Motor neuron (in vitro differentiated cells): ENCODE measurements at places on chromosomes 5 and 9.

DNA sequence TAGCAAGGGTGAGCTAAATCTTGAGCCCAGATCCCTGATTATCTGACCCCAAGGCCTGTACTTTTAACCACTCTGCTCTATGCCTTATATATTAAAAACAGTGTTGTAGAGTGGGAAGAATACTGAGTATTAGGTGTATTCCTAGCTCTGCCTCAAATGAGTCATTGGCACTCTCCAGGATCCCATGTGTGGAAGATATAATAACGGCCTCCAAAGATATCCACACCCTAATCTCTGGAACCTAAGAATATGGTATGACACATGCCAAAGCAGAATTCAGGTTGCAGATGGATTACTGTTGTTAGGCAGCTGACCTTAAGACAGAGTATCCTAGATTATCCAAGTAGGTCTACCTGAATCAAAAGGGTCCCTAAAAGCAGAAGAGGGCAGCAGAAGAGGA lies 110.8 kb downstream of the ADRB2 start:
- ATAC-seq: no peak

DNA sequence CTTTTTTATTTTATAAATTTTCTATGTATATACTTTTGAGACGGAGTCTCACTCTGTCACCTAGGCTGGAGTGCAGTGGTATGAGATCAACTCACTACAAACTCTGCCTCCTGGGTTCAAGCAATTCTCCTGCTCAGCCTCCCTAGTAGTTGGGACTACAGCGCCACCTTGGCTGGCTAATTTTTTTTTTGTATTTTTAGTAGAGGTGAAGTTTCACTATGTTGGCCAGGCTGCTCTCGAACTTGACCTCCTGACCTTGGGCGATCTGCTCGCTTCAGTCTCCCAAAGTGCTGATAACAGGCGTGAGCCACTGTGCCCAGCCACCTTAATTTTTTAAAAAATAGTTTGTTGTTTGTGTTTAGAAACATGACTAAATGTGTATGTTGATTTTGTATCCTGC lies 76.6 kb downstream of the FBXO4 start:
- no peak for ATAC-seq

DNA sequence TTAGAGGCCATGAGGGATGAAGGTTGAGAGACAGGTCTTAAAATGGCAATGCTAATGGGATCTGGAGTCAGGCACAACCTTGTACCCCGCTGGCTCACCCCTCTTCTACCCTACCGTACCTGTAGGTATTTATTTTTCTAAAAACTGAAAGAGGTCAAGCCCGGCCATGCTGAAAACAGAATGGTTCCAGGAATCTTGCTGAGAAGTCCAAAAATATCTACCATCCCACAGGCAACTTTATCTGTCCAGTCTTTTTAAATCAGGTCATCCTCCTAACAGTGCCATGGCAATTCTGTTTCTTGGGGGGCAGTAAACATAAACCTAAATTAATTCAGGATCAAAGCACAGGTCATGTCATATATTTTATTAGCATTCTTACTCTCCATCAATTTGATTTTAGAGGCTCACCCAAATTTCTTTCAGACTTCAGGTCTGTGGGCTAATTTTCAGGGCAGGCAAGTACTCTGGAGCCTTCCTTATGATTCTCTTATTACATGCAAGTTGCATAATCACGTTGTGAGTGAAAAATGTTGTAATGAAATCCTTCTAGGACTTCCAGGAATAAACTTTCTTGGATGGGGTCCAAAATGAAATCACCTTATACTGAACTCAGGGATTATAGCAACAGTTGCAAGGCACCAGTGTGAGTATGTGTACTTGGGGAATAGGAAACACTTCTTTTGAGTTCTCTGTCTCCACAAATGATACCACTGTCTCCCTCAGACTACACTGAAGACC lies 102.7 kb upstream of the NREP start:
- peak; percentile 61 for ATAC-seq

GRCh38 chr5:145919413-145919812 lies 17.0 kb upstream of the SH3RF2 start:
- no peak for ATAC-seq

DNA sequence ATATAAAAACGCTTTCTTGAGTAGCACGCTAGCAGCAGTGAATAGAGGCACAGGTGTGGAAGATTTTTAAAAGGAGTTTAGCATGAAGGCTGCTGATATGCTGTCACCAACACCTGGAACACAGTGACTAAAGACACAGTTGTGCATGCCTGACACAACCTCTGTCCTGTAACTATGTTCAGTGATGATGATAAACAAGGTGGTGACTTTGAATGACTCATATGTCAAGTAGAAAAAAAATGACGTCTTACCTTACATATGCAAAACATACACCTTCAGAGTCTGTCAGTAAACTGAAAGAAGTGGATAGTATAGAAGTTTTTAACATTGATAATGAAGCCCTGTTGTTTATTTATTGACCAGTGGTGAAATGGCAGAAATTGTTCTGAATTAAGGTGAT lies 66.2 kb upstream of the ADCY2 start:
- no peak for ATAC-seq

- ATAC-seq: no peak
Observed at GRCh38 chr5:56774957-56775356, 40.4 kb upstream of the MAP3K1 start.

- ATAC-seq: no peak
Observed at GRCh38 chr5:66585291-66585690, 10.9 kb upstream of the MAST4 start.

- ATAC-seq: peak; percentile 83
Observed at GRCh38 chr9:135926402-135927194, 19.3 kb upstream of the CAMSAP1 start.

- ATAC-seq: no peak
Observed at GRCh38 chr5:5380298-5380697, 42.2 kb upstream of the ICE1 start.

GRCh38 chr5:151469386-151469785 lies 22.0 kb downstream of the SLC36A1 start:
- no peak for ATAC-seq

DNA sequence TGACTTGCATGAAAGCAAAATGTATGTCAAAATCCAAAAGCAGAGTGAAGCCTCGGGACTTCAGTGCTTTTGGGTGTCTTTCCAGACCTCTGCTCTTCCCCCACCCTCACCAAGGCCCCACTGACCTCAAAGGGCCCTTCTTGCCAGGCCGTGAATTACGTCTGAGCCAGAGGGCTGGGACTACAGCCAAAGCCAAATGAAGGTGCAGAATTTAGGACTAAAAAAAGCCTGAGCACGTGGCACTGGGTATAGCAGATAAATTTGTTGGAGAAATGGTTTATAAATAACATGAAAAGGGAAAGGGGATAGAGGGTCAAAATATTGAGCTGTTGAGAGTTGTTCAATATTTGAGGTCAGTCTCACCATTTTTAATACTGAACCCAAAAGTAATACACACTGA lies 163.4 kb downstream of the GHR start:
- no peak for ATAC-seq

- peak; percentile 28 for ATAC-seq
Observed at GRCh38 chr5:141192110-141192725, at the start of gene PCDHB10. Gene PCDHB10, plus strand, starts transcription at chr5:141192353. Its CDS starts 200 bp downstream, at chr5:141192553.

DNA sequence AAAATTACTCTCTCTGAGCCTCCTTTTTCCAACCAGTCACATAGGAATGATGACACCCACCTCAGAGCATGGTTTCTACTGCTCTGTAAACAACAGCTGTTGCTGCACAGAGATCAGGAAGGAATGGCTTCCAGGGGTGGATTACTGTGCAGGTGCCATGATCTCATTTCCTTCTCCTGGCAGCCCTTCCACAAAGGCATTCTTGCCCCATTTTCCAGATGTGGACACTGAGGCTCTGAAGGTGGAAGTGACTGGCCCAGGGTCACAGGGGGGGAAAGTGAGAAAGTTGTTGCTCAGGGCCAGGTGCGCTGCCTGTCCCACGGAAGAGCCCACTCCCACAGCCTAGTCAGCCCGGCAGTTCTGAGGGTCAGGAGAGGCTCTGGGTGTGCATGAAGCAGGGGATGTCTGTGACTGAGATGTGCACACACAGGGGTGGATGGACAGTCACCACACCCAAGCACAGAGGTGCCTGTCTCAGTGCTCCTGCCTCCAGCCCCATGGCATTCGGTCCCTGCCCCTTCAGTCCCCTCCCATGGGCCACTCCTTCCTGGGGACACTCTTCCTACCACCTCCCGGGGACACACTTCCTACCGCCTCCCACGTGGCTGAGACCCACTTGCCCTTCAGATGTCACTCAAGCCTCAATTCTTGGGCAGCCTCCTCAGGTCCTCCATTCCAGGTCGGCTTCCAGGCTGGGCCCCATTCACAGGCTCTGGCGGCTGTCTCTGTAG lies 17.0 kb downstream of the FGFR4 start:
- ATAC-seq: no peak

- peak; percentile 94 for ATAC-seq
Observed at GRCh38 chr9:88321764-88322163, 66.5 kb upstream of the SPIN1 start.

- no peak for ATAC-seq
Observed at GRCh38 chr5:58060996-58061395, 398.9 kb downstream of the PLK2 start.

- no peak for ATAC-seq
Observed at GRCh38 chr5:138943599-138944173, 68.6 kb upstream of the LRRTM2 start.

GRCh38 chr5:138824924-138825863 lies 49.9 kb downstream of the LRRTM2 start:
- ATAC-seq: peak; percentile 81

DNA sequence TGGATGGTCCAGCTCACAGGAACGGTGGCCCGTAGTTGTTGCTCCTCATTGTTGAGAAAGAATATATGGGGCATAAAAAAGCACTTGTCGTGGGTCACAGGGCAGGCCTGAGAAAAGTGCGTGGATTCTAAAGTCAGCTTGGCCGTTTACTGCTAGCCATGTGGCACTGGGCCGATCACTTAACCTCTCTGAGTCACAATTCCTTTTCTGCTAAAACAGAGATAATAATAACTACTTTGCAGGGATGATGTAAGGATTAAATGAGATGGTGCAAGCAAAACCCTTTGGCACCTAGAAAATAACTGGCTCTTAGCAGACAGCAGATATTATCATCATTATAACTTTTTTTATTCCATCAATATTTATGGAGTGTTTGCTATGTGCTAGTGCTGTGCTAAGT lies 579.7 kb downstream of the CCDC171 start:
- no peak for ATAC-seq

DNA sequence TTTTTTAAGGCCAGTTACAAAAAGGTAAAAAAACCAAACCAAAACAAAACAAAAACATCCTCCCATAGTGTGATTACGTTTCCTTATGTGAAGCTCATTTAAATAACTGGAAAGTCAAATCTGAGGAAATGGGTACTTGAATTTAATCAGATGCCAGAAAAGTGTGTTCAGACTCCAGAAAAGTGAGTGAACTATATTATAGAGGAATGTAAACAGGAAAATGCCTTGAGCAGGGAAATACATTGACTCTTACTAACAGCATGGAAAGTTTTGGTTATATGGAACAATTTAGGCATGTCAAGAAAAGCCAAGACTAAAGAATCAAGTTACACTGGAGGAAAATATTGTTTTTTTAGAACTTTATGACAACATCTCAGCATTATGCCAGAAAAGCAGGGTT lies 37.8 kb upstream of the RNF20 start:
- no peak for ATAC-seq

DNA sequence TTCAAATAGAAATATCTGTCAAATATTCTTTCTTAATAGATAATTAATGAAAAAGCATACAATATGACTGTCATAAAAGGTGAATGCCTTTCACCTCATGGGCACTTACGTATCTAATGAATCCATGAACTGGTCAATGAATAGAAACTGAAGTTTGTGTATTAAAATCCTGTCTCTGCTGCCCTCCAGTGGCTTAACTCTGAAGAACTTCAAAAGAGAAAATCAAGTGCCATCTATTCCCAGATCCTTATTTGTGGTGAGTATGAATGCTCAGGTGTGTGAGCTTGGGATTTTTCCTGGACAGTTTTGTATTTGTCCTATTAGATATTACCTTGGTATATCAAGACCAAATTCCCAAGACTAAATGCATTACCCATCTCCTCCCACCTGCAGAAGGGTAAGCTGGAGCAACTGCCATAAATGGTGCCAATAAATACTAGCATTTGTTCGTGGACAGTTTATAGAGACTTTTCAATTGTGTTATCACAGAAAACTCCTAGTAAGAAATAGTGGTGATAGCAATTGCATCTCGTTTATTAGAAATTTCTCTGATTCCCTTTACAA lies 44.0 kb upstream of the SVEP1 start:
- ATAC-seq: peak; percentile 22

DNA sequence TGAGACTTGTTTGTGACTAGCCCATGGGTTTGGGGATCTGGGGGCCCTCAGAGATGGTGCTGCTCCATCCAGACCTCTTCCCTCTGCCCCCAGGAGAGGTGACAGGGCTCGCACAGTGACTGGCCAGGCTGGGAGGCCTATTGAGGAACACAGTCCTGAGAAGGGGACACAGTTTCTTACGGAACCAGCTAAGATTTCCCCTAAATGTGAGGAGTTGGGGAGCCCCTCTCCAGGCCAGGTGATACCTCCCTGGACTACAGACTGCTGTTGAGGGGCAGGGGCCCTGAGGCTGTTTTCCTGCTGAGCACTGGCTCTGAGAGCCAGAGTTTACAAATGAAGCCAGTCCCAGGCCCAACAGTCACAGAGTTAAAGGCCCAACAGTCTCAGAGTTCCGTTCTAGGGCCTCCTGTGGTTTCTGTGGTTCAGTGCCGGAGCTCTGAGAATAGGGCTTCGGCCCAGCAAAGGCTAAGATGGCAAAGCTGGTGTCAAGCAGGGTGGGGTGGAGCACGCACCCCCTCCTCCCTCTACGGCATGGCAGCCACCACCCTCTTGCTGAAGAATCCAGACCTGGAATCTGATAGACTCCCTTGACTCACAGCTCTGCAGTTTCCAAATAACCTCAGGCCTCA lies 1.1 kb upstream of the SEMA4D start:
- ATAC-seq: no peak

DNA sequence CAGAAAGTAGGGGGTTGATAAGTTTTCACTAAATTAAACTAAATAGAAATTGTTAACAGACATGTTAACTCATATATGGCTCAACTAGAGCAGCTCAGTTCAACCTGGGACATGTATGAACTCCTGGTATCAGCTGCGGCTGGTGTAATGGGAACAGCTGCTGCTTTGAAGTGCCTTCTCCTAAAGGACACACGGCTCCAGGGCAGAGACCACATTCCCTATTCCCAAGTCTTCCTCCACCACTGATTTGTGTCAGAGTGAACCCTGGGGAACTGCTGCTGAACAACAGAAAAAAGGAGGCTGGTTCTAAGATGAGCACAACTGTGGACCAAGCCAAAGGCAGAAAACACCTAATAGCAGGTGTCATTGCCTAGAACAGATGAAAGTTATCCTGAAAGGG lies 71.1 kb downstream of the MAPKAP1 start:
- no peak for ATAC-seq

- peak; percentile 9 for ATAC-seq
Observed at GRCh38 chr5:112419164-112419985, at the start of gene EPB41L4A. Gene EPB41L4A, minus strand, starts transcription at chr5:112419277. Its CDS starts 238 bp downstream, at chr5:112419039.

- ATAC-seq: peak; percentile 60
Observed at GRCh38 chr9:79630521-79631403, 59.0 kb downstream of the TLE4 start.
